ENCODE measurements at places on chromosomes 6 and 20. TPM values are rescaled to one million over a fixed set of nuclear protein-coding genes. Genes with fewer than 3 reads are reported as not detected.

DNA sequence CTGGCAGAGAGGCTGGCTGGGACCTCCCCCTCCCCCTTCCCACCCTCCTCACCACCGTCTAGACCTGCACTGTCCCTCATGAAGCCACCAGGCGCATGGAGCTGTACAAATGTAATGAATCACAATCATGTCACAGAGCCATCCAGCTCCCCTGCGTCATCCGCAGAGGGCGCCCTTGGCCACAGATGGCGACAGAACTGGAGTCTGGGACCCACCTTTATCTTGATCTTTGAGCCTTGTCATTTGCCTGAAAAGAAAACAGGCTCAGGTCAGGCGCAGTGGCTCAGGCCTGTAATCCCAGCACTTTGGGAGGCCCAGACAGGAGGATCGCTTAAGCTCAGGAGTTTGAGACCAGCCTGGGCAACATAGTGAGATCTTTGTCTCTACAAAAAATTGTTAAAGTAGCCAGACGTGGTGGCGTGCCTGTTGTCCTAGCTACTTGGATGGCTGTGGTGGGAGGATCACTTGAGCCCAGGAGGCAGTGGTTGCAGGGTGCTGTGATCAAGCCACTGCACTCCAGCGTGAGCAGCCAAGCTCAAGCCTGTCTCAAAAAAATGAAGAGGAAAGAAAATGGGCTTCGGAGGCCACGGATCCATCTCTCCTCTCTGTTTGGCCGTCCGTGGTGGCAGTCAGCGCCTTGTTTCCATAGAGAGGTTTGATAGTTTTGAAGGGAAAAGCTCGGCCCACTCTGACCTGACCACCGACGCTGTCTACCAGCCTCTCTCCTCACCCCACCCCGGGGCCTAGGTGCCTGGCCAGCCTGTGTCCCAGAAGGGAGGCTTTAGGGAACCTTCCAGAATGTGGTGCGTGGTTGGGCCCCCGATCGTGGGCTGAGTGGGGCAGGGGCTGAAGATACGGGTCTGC is 6.2 kb downstream of the COL9A3 start:
- no peak overlapping the region for H3K27ac ChIP-seq
- peak; percentile 60 for DNase-seq
- H3K4me3 ChIP-seq: no peak overlapping the region
- H3K27me3 ChIP-seq: peaks cover 6% of the 10 kb centered on the region
- H3K36me3 ChIP-seq: no peaks in the 10 kb centered on the region

- peaks cover 18% of the 10 kb centered on the region for H3K4me1 ChIP-seq
- no peak for DNase-seq
- peaks cover 21% of the 10 kb centered on the region for H3K27me3 ChIP-seq
Measured at GRCh38 chr6:145012039-145012662, 723.2 kb downstream of the EPM2A start.

- peak; percentile 84 for DNase-seq
- peak overlapping the region; percentile 100 for H3K27ac ChIP-seq
- no peaks in the 10 kb centered on the region for H3K27me3 ChIP-seq
- H3K36me3 ChIP-seq: peaks cover 53% of the 10 kb centered on the region
Measured at GRCh38 chr6:26123947-26124780, 36.9 kb downstream of the HFE start.

DNA sequence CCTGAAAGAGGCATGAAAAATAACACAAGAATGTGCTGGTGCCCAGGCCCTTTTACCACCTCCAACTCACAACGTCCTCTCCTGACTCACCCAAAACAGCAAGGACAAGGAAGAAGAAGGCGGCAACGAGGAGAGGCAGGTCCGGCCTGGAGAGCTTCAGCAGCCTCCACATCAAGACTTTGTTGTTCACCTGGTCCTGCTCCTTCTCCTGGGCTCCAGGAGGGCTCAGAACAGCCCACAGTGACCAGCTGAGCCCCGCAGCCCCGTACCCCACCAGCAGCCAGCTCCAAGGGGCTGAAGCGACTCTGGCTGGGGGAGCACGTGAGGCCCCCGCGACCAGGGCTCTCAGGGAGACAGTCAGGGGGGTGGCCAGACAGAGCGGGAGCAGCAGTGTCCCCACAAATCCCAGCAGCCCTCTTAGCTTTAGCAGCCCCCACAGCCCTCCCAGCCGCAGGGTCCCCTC is 857 bp downstream of the TAP2 start:
- peak overlapping the region; percentile 99 for H3K27ac ChIP-seq
- H3K4me1 ChIP-seq: peaks cover 86% of the 10 kb centered on the region
- H3K4me3 ChIP-seq: peak overlapping the region; percentile 77

DNA sequence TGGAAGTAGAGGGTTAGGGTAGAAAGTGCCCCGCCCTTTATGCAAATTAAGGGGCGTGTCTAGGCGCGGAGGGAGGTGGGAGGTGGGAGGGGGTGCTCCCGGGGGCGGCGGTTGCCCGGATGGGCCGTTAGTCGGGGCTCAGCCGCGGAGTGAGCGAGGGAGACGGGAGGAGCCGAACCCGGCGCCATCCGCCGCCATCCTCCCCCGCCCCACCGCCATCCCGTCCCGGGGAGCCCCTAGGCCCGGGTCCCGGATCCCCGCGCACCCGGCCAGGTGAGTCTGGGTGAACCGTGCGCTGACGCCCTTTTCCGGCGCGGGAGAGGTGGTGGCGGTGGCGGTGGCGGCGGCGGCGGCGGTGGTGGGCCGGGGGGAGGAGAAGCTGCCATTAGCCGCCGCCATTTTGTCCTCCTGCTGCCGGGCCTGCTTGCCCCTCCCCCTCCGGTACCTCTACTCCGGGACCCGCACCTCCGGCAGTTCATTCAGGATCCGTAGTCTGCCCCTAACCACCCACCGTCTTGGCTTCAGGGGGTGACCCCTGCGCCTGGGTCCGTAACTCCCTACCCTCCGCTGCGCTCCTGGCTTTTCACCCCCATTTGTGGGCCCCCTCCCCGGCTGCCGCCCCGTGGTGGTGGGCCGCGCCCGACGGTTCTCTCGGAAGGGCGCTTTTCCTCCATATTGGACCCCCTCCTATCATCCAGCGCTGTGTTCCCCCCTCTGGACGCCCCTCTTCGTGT is at the start of gene PRRC2A:
Gene PRRC2A, plus strand, starts transcription at position 130 of the 734 bp plus-strand sequence. CDS start 2,075 bp downstream, outside the sequence.
- peak within 1 kb of the TSS; percentile 81 for H3K4me3 ChIP-seq
- H3K4me1 ChIP-seq: peaks cover 43% of the 10 kb centered on the region
- no peaks in the 10 kb centered on the region for H3K27me3 ChIP-seq
- peaks cover 47% of the 10 kb centered on the region for H3K36me3 ChIP-seq
- peak within 1 kb of the TSS; percentile 95 for H3K27ac ChIP-seq

KHDRBS2 gene
- not detected for total RNA-seq

MROH8 gene
- 2.2 TPM for total RNA-seq

Measured in activated CD4-positive, alpha-beta memory T cell treated with anti-CD3 and anti-CD28 coated beads, Interleukin-2, amount 10 ng/mL, durations not matched to agents 7 days and 5 days (primary cell).